ENCODE measurements at places on chromosomes 5 and 9. TPM values are rescaled to one million over a fixed set of nuclear protein-coding genes. Genes with fewer than 3 reads are reported as not detected.

DNA sequence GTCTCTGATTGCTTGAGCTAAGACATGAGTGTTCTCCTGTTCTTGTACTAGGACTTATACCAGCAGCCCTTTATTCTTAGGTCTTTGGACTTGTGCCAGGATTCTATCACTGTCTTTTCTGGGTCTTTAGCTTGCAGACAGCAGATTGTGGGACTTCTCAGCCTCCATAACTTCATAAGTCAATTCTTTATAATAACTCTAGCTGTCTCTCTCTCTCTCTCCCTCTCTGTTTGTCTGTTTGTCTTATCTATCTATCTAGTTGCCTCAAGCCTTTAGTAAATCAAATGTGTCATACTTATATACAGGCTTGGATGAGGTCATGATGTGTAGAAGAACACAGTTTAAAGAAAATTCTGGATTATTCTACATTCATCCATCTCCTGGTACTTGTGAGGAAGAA lies 11.5 kb upstream of the ANKRD55 start:
- DNase-seq, result no peak

GRCh38 chr5:5276430-5276829 lies 136.3 kb downstream of the ADAMTS16 start:
- DNase-seq, result no peak

GRCh38 chr5:143574236-143574635 lies 170.8 kb upstream of the NR3C1 start:
- DNase-seq, result no peak

GRCh38 chr9:137278721-137279711 lies 1.5 kb downstream of the TOR4A start:
- no peak for DNase-seq

DNA sequence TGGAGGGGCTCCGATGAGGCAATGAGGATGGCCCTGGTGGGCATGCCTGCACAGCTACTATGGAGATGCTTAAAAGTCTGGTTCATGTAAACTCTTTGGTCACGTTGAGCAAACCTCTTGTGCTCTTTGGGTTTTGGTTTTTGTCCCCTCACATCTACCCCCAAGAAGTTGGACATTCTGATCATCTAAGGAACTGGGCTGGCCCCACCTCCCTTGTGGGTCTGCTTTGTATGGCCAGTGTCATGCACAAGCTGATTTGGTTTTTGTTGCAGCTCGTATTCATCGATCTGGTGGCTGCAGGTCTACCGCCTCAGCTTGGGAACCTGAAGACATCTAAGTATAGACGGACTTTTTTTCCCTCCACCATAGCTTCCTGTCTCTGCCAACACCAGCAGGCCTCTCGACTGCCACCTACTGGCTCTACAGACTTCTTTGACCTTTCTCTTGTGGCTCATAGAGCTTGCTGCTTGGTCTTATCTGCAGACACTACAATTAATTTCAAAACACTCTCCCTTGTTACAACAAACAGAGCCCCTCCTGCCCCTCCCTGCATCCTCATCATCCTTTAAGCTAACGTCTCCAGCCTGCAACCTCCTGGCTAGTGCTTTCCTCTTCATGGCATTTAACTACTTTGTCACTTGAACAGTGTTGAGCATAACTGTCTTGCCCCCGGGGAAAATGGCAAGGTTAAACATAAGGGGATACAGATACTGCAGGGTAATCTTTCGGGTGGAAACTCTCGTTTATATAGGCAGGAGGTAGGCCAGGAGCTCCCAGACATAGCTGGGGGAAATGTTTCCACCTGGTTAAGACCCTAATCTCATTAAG lies 34.5 kb downstream of the TSTD2 start:
- DNase-seq, result peak; percentile 20

DNA sequence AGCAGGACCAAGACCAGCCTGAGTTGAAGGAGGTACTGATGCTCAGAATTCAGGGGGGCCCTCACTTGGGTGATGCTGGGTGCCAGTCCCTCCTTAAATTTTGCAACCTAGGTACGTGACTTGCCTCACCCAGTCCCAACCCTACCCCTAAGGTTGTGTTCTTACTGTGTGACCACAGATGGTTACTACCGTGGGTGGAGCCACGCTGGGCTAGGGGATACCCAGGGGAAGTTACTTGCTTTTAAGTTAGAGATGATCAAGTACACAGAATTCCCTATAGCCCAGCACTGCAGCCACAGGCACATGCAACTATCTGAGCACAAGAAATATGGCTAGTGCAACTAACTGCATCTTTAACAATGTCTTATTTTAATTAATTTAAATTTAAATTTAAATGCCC lies 32.9 kb downstream of the NXNL2 start:
- no peak for DNase-seq

Gene IRX2
- polyA plus RNA-seq, result 2.7 TPM

Gene OMD
- 0.21 TPM for polyA plus RNA-seq

Gene PCDHAC2
- not detected for polyA plus RNA-seq

Gene IL3
- not detected for polyA plus RNA-seq

All from BJ (cell line).